ENCODE measurements at places on chromosomes 12 and 14.

- no peak for DNase-seq
Measured at GRCh38 chr14:86414146-86414545, 884.2 kb downstream of the FLRT2 start.

- DNase-seq = no peak
Measured at GRCh38 chr12:2351161-2351560, 298.4 kb downstream of the CACNA1C start.

- DNase-seq = no peak
Measured at GRCh38 chr14:62957562-62957961, 87.7 kb downstream of the KCNH5 start.

DNA sequence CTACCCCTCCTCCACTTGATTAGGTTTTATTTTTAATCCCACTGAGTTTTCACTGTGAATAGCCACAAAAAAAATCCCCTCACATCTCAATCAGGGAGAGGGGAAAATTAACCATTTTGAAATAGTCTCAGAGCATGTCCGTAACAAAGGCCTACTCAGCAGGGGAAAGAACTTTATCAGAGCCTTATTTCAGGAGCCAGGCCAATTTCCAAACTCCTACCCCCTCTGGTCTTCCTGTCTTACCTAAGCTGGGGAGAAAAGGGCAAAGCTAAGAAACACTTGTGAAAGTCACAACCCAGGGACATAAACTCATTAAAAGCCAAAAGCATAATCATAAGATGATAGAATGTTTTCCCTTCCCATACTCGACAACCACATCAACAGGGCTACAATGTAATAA is 260.3 kb upstream of the DIO3 start:
- no peak for DNase-seq

DNA sequence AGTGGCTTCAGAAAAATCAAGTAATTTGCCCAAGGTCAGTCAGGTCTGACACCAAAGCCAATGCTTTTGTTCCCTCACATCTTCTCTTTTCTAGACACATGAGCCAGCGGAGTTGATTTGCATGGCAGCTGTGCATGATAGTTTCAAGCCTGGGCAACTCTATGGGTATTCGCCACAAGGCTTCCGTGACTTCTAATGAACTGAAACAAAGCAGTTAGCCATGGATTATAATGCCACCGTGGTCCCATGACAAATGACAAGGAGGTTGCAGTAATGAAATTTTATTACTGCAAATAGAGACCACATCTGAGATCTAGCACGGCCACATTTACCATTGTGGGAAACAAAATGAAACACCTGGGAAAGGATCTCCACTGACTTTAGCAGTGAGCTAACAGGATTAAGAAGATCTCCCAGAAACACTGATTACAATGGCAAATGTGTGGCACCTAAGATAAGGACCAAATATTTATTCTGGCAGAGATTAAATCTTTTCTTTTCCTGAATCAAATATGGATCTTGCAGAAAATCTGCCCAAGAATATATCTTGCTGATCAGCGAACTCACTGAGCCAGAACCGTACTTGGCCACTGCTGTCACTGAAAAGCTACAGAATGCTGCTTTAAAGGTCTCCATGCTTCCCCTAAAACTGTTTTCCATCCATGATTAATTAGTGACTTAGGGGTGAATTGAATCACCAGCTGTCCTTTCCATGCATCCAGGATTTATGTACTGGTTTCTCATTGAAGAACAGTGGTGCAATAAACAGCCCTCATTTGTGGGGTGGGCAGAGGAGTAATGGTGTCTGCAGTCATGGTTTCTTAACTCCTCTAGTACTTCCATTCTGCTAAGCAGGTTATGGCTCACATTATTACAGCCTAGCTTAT is 551.0 kb downstream of the DIO2 start:
- DNase-seq = no peak

- DNase-seq = no peak
Measured at GRCh38 chr12:30462249-30462648, 233.4 kb downstream of the IPO8 start.

DNA sequence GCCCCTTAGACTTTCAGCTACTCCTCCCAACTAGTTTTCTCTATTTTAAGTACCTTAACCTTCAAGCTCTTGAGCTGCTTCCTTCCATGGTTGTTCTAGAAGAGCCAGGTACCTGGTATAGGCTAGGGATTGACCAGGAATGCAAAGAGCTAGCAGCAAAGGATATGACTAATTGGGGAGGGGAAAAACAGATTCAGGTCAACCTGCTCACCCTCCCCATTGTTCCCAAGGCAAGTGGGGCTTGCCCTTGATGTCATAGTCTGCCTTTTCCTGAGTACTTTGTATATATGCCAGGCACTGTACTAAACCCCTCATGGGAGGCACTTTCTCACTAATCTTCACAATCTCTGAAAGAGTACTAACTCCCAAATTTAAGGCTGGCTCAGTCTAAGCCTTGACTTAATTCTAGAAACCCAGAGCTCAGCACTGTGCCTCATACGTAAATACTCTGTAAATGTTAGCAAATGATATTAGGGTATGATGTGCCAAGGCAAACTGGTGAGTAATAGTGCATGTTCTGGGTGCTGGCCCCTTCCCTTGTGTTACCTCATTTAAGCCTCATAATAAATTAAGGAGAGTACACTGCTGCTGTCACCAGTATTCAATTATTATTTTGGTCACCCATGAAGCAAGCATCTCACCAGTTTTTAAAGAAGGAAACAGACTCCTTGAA is 42.2 kb downstream of the SUDS3 start:
- DNase-seq = no peak

DNA sequence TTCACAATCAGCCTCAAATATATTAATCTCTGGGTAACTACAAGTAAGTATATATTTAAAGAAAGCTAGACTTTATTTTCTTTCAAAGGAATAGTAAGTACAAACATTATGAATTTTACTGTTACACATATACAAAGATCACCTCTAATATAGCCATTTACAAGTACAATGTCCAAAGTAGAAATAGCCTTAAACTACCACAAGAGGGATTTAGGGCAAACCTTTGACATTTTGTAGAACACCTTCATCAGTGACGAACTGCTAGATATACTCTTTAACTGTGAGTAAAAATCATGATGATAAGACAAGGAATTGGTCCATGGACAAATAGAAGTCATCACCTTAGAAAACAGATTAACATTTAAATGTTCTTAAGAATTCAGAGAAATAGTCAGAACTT is 69.8 kb downstream of the CNTN1 start:
- no peak for DNase-seq

- DNase-seq = no peak
Measured at GRCh38 chr12:27112871-27113270, 30.5 kb upstream of the C12orf71 start.

DNA sequence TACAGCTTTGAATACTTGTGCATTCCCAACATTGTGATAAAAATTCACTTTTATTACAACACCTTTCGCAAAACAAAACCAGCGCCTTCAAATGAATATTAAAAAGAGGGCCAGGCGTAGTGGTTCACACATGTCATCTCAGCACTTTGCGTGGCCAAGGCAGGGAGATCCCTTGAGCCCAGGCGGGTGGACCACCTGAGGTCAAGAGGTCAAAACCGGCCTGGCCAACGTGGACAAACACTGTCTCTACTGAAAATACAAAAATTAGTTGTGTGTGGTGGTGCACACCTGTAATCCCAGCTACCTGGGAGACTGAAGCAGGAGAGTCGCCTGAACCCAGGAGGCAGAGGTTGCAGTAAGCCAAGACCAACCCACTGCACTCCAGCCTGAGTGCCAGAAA is 42.8 kb downstream of the HNRNPC start:
- DNase-seq = no peak

- no peak for DNase-seq
Measured at GRCh38 chr12:57845478-57846284, 848 bp downstream of the CTDSP2 start.

- no peak for DNase-seq
Measured at GRCh38 chr12:67958187-67958586, 31.1 kb upstream of the IFNG-AS1 start.

GRCh38 chr12:24025153-24025798 is 75.8 kb upstream of the SOX5 start:
- no peak for DNase-seq

DNA sequence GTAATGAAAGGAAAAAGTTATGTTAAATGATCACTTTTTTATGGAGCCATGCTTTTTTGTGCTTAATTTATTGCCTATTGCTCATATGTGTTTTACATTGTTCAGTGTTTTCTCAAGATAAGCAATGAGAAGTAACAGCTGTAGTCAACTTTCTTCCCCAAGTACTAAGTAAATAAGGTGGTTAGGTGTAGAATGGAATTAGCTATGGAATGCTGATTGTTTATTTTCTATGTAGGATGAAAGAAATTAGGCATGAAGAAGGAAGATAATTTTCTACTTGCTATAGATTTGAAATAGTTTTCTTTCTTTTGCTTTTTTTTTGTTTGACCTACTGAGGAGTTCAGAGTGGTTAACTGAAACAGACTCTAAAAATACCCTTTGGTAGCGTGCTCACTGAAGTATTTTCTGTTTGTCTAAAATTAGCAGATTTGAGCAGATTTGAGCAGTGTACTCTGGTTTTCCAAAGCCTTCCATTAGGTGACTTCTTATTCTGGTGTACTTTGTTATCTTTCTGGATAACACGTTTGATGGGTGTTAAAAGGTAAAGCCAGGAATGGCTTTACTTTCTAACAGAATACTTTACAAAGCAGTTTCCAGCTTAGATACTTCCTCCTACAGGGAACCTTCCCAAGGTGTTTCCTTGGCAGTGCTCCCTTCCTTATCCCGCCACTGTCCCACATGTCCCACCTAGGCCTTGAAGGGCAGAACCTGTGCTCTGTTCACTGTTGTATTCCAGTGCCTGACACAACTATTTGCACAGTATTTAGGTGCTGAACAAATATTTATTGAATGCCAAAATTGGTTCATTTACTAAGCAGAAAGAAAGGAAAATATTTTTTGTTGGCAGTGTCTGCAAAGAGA is 56.0 kb downstream of the RASSF3 start:
- no peak for DNase-seq

GRCh38 chr12:14907953-14908352 is 22.3 kb upstream of the MGP start:
- DNase-seq = no peak

DNA sequence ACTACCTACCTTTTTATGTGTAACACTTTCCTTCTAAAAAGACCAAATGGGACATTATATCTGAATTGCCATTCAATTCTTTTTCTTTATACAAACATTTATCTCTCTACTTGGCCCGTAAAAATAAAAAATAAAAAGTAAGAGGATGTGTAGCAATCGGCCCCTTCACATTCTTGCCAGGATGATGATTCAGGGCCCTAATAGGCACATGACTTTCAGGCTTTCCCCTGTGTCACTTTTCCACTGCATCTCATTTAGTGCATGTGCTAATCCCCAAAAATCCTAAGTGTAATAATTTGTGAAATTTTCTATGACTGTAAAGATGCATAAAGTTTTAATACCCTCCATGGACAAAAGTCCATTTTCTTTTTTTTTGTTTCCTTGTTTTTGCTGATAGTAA is 23.0 kb upstream of the ATP2B1 start:
- no peak for DNase-seq

DNA sequence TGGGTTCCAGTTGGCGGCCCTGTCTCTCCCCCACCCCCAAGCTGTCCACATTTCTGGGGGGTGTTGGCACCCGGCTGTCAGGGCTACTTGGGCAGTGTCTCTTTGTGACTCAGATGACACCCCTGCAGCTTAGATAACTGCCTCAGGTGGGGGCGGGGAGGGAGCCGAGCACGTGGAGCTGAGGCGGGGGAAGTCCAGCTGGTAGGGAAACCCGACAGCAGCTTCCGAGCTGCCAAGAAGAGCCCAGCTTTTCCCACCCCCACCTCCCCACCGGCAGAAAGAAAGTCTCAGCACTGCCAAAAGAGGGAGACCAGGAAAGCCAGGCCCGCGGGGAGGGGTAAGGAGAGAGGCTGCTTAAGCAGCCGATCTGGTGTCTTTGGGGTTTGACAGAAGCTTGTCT is 1.4 kb downstream of the LRTM2 start:
- DNase-seq = no peak

- DNase-seq = no peak
Measured at GRCh38 chr12:80864046-80864735, 73.5 kb downstream of the LIN7A start.

- no peak for DNase-seq
Measured at GRCh38 chr14:103189481-103190470, 66.5 kb downstream of the TNFAIP2 start.

- DNase-seq = no peak
Measured at GRCh38 chr14:95098984-95099599, 58.2 kb downstream of the DICER1 start.

DNA sequence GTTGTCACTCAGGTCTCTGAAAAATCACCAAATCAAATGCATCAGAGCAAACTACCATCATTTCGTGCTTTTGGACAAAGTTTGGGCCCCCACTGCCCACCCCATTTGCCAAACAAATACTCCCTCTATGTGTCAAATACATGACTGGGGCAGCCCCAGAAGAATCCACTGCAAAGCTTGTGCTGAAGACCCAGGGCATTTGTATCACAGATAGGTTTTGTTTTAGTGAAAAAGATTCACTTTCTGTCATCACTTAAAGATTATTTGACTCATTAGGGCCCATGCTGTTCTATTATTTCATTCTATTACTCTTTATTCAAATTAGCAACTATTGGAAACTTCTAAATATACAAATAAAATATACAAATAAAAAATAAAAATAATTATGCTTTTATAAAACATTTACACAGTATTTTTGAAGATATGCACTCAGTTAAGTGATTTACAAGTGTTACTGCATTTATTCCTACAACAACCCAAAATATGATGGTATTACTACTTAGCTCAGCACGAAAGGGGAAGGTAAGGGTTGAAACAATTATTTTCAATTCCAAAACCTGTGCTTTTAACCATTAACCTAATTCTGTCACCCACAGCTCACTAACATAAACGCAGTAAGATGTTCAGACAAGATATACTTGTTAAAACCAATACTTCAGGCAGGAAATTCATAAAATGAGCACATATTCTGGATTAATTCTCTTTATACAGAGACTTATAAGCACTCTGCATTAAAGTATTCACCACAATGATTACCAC is 36.5 kb downstream of the LRIG3 start:
- no peak for DNase-seq

GRCh38 chr12:118448341-118448740 is 72.0 kb downstream of the SUDS3 start:
- no peak for DNase-seq

DNA sequence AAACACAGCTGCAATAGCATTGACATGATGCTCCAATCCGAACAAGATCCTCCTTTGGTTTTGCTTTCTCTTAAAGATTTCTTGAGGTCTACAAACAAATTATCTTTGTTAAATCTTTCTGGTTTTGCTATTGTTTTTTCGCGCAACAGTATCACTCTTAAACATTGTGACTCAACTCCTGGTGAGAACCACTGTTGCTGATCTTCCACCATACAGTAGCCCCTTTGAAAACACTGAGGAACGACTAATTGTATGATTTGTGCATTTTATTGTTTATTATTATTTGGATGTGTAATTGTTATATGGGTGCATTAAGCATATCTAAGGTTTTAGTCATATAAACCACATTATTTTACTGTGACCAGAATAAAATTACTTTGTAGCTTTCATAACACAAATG is 282.8 kb downstream of the EGLN3 start:
- DNase-seq = no peak

DNA sequence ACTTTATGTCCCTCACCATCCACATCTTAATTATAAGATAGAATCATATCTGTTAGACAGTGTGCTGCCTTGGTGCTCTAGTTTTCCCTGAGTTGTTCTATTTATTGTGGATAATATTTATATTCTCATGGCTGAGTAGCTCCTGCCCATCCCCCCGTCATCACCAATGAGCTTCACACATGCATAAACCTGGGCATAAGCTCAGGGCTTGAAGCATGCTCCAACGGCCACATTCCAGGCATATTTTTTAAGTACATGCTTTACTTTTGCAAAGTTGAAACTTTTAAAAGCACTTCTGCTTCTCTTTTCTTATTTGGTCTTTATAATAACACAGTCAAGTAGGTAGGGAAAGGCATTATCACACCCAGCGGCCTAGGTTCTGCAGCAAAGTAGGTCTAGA is 3.4 kb upstream of the FBXO34 start:
- DNase-seq = no peak
